ENCODE measurements at places on chromosomes 16 and 17. TPM values are rescaled to one million over a fixed set of nuclear protein-coding genes. Genes with fewer than 3 reads are reported as not detected.

TNFRSF13B gene
- total RNA-seq = not detected

WNT9B gene
- total RNA-seq = not detected

CDH1 gene
- 32.9 TPM for total RNA-seq

LITAFD gene
- not detected for total RNA-seq

IRF8 gene
- 23.4 TPM for total RNA-seq

SLC5A10 gene
- not detected for total RNA-seq

C1QL1 gene
- total RNA-seq = 18.1 TPM

ODF4 gene
- total RNA-seq = not detected

SLC25A11 gene
- total RNA-seq = 30.3 TPM

- no peak overlapping the region for H3K4me3 ChIP-seq
- DNase-seq = no peak
- peaks cover 20% of the 10 kb centered on the region for H3K4me1 ChIP-seq
- H3K27me3 ChIP-seq = no peaks in the 10 kb centered on the region
- no peak overlapping the region for H3K27ac ChIP-seq
- peaks cover 79% of the 10 kb centered on the region for H3K36me3 ChIP-seq
Measured at GRCh38 chr16:8804313-8804712, 6.7 kb downstream of the PMM2 start.

DNA sequence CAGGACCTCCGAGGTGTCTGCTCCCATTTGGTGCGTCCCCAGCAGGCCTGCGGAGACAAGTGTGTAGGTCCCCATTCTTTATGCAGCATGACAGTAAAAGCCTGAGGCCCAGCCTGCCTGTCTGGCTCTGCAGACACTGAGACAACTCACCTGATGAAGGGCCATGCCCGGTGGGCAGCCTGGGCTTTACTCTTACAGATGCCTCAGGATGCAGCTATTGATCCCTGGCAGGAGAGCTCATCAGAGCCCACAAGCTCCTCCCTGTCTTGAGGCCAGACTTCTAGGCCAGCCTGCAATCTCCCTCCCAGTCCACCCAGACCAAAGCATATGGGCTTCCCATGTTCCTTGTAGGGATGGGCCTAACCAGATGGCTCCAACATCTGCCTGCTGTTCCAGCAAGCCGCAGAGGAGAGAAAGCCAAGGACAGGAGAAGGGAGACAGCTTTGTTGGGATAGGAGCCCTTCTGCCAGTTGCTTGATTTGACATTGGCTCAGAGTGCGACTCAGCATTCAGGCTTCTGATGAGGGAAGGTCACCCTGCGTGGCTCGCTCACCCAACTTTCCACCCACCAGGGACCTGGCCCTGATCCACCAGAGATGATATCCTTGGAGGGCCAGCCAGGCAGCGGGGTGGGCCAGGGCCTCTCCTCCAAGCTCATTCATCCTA lies 87.5 kb downstream of the SOCS1 start:
- no peak overlapping the region for H3K27ac ChIP-seq
- DNase-seq = no peak
- no peaks in the 10 kb centered on the region for H3K36me3 ChIP-seq
- no peaks in the 10 kb centered on the region for H3K27me3 ChIP-seq
- no peak overlapping the region for H3K4me3 ChIP-seq

- peaks cover 7% of the 10 kb centered on the region for H3K4me1 ChIP-seq
- no peak for DNase-seq
- H3K27ac ChIP-seq = no peak overlapping the region
- H3K27me3 ChIP-seq = peaks cover 68% of the 10 kb centered on the region
Measured at GRCh38 chr16:89202422-89203215, 2.3 kb upstream of the SLC22A31 start.

DNA sequence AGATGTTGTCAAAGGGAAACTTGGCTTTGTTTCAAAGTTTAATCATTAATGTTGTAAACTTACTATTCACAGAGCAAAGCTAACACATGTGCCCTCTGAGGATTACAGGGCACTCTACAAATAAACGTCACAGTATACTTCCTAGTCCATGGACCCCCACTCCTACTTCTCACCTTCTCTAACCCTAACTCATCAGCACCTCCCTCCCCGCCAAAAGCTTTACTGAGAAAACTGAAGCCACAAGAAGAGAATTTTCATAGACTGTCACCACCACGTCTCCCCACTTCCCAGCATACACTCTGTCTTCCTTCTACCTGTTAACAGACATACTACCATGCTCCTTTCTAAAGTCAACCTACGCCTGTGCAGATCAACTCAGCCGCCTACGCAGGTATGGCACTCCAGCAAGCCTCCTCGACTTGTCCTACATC lies 29.0 kb downstream of the HELZ start:
- H3K4me3 ChIP-seq = no peak overlapping the region
- H3K4me1 ChIP-seq = no peaks in the 10 kb centered on the region
- H3K36me3 ChIP-seq = no peaks in the 10 kb centered on the region
- no peak for DNase-seq
- H3K27ac ChIP-seq = no peak overlapping the region

GRCh38 chr17:75548813-75549212 lies 23.3 kb downstream of the LLGL2 start:
- no peak overlapping the region for H3K27ac ChIP-seq
- no peak for DNase-seq
- H3K27me3 ChIP-seq = no peaks in the 10 kb centered on the region

DNA sequence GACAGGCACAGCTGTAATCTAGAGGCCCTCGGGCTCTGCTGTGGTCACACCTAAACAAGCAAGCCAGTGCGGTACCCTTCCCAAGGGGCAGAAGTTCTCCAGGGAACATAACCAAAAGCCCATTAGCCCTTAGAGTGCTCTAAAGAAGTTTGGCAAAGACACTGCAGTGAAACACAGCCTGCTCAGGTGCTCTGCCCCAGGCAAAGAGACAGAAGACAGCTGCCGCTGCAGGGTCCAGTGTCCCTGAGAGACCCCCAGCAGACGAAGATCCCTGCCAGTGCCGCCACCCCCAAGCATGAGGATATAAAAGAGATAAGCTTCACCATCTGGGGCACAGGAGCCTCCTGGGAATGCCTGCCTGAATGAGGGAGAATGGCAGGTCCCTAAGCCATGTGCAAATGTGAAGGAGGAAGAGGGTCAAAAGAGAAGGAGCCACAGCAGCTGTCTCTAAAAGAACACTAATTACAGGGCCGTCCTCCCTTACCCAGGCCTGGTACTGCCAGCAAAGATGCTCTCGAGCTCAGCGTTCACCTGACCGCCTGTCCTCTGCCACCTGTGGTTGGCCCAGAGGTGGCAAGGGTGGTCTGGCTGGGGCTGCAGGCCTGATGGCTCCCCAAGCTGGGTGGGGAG lies 29.7 kb downstream of the CUEDC1 start:
- DNase-seq = no peak
- H3K4me1 ChIP-seq = peaks cover 60% of the 10 kb centered on the region
- H3K27me3 ChIP-seq = no peaks in the 10 kb centered on the region

- no peaks in the 10 kb centered on the region for H3K4me1 ChIP-seq
- no peak for DNase-seq
- H3K27me3 ChIP-seq = peaks cover 2% of the 10 kb centered on the region
Measured at GRCh38 chr17:66829883-66830282, 5.0 kb upstream of the CACNG5 start.

DNA sequence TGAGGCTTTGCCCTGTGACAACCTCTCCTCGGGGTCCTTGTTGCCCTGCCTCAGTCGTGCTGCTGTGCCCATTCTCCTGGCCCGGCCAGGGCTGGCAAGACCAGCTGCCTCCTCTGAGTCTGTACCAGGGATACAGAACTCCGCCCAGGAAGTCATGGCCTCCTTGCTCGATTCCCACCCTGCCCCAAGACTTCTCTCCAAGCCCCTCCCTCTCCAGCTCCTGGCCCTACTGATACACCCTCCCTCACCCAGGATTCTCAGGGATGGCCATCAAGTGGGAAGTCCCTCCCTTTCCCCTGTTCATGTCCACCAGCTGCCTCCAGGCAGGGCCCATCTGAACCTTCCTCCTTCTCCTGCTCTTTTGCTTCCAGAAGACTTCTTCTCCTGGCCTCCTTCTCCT lies 11.2 kb upstream of the TMEM208 start:
- H3K4me3 ChIP-seq = no peak overlapping the region
- H3K27ac ChIP-seq = no peak overlapping the region
- H3K36me3 ChIP-seq = no peaks in the 10 kb centered on the region
- H3K4me1 ChIP-seq = peaks cover 14% of the 10 kb centered on the region
- no peak for DNase-seq

GRCh38 chr16:48426244-48427141 lies 41.3 kb upstream of the SIAH1 start:
- no peak for DNase-seq
- H3K4me1 ChIP-seq = no peaks in the 10 kb centered on the region

GRCh38 chr17:80605326-80606066 lies 60.9 kb downstream of the RPTOR start:
- H3K4me1 ChIP-seq = no peaks in the 10 kb centered on the region
- H3K27ac ChIP-seq = no peak overlapping the region
- no peak for DNase-seq
- no peaks in the 10 kb centered on the region for H3K36me3 ChIP-seq
- no peaks in the 10 kb centered on the region for H3K27me3 ChIP-seq
- no peak overlapping the region for H3K4me3 ChIP-seq

- H3K27ac ChIP-seq = no peak overlapping the region
- no peaks in the 10 kb centered on the region for H3K36me3 ChIP-seq
- peaks cover 19% of the 10 kb centered on the region for H3K27me3 ChIP-seq
- no peaks in the 10 kb centered on the region for H3K4me1 ChIP-seq
Measured at GRCh38 chr17:37791447-37792399, 46.9 kb upstream of the HNF1B start.

DNA sequence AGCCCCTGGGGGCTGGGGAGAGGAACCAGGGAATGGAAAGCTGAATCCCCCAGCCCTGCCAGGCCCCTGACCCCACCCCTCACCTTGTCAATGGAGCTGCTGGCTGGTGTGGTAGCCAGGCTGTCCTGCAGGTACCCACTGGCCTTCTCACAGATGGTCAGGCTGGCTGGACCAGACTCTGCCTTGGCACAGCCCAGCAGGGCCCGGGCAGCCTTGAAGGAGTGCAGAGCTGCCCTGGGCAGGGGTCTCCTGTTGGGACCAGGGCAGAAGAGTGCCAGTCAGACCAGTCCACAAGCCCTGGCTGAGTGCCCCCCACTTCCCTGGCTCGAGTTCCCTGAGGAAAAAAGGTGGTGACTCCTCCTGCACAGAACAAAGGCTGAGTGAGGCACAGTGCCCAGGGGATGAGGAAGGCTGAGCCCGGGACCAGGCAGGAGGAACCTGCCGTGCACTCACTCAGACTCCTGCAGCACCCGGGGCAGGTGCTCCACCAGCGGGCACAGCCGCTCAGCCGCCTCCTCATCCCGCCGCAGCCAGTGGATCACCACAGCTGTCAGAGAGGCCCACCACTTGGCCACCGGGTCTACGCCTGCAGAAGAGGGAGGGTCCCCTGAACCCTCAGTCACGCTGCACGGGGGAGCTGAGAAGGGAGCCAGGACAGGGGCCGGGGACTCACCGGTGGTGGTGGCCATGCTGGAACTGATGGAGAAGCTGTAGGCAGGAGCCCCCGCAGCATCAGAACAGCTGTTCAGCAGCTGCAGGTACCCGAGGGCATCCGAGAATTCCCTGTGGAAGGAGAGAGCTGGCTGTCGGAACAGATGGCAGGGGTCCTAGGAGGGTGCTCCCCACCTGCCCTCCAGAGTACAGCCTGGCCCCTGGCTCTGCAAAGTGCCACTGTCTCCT lies 22.4 kb downstream of the SREBF1 start:
- H3K36me3 ChIP-seq = peaks cover 26% of the 10 kb centered on the region
- peaks cover 90% of the 10 kb centered on the region for H3K4me1 ChIP-seq
- H3K27me3 ChIP-seq = no peaks in the 10 kb centered on the region

GRCh38 chr16:370443-370842 lies at the start of gene MRPL28:
MRPL28 (minus strand) TSS chr16:370538; CDS start chr16:370218, 320 bp downstream.
- H3K27me3 ChIP-seq = no peaks in the 10 kb centered on the region
- peak within 1 kb of the TSS; percentile 44 for H3K4me3 ChIP-seq
- H3K36me3 ChIP-seq = peaks cover 4% of the 10 kb centered on the region
- peak within 1 kb of the TSS; percentile 53 for H3K27ac ChIP-seq
- H3K4me1 ChIP-seq = no peaks in the 10 kb centered on the region

GRCh38 chr16:24568392-24568791 lies 29.0 kb downstream of the RBBP6 start:
- H3K27me3 ChIP-seq = no peaks in the 10 kb centered on the region
- no peak overlapping the region for H3K27ac ChIP-seq
- no peaks in the 10 kb centered on the region for H3K4me1 ChIP-seq
- H3K36me3 ChIP-seq = peaks cover 88% of the 10 kb centered on the region

DNA sequence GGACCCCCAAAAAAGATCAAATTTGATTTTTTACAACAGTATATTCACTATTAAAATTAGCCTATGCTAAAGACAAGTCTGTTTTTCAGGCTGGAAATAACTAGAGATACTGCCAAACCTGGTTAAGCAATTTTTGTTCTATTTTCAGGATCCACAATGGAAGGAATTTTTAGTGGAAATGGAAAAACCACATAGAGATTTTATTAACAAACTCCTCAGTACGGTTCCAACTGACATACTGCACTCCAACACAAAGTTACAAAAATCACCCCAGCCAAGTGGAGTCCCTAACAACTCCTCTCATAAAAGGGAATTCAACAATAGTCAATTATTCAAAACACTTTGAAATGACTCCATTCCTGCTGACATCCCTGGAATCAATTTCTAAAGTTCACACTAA lies 101.6 kb upstream of the TOB1 start:
- no peaks in the 10 kb centered on the region for H3K36me3 ChIP-seq
- no peak overlapping the region for H3K4me3 ChIP-seq
- DNase-seq = no peak
- H3K27me3 ChIP-seq = no peaks in the 10 kb centered on the region
- H3K4me1 ChIP-seq = no peaks in the 10 kb centered on the region
- H3K27ac ChIP-seq = peak overlapping the region; percentile 77

DNA sequence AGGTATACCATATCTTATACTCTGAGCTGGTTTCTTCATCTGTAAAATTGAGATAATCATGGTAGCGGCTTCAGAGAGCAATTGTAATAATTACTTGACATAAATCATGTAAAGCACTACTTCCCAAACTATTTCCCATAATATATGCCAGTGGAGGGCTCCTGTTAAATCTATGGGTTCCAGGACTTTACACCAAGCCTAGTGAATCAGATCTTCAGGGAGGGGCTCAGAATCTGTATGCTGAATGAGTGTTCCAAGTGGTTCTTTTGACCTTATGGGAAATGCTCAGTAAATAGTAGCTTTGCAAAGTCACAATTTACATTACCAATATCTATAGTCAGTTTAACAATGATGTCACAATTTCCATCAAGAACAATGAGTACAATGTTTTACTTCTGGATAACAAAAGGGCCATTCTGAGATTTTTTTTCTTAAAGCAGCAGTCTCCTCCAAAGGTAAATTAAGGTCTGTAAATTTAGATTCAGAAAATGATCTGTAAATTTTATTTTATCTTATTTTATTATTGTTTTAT lies 50.9 kb upstream of the NLK start:
- no peaks in the 10 kb centered on the region for H3K36me3 ChIP-seq
- H3K27ac ChIP-seq = no peak overlapping the region
- no peaks in the 10 kb centered on the region for H3K4me1 ChIP-seq
- DNase-seq = no peak
- no peaks in the 10 kb centered on the region for H3K27me3 ChIP-seq

DNA sequence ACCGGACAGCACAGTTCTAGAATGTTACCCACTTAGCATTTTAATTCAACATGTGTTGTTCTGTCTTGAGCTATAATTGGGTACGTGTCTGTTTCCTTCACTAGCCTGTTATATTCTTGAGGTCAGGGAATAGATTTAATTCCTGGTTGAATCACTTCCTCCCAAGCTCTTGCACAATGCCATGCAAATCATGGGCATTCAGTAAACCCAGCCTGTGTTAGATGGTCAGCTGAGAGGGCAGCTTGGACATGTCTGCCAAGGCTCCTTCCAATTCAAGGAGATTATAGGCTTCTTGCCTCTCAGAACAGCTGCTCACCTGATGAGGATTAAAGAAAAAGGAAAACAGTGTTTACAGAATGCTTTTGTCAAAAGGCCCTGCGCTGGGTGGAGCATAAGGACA lies 12.6 kb downstream of the C1QTNF1 start:
- no peak overlapping the region for H3K4me3 ChIP-seq
- peaks cover 4% of the 10 kb centered on the region for H3K4me1 ChIP-seq
- H3K36me3 ChIP-seq = no peaks in the 10 kb centered on the region

All from tibial nerve (tissue), 4 donors.